ENCODE measurements at places on chromosomes 1 and 21.

DNA sequence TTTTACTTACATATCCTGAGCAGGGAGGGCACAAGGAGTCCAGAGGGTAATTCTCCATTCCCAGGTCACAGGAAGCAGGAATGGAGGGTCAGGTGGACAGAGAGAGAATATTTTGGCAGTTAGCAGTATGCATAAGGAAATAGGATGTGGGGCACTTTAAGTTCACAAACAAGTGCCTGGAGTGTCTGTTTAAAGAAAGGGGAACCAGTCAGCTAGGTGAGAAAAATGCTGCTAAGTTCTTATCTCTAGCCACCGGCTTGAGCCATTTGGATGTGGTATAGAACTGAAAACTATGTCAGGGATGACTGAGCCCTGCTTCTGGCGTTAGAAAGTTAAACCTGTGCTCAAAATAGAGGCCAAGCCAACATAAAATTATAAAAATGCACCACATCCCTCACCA, 739.7 kb upstream of the NCAM2 start:
- DNase-seq: no peak

GRCh38 chr1:183953031-183953430, 84.5 kb downstream of the COLGALT2 start:
- DNase-seq: no peak

GRCh38 chr1:213666113-213666512, 321.7 kb upstream of the PROX1 start:
- no peak for DNase-seq

DNA sequence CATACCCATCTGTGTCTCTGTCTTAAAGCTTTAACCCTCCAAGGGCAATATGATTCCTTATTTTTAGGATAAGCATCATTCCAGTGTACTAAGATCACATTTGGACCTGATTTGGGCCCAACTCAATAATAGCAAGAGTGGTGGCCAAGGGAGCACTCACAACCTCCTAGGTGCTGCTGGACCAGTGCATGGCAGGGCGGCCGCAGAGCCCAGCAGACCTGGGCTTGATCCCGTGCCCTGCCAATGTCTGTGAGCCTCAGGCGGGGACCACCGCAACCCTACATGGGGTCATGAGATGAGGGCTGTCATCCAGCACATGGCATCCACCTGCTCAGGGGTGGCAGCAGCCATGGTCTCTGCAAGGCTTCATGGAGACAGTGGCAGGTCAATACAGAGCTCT, 201.8 kb upstream of the TMEM51 start:
- no peak for DNase-seq

GRCh38 chr1:180560868-180561600, 2.3 kb downstream of the OVAAL start:
- DNase-seq: no peak

GRCh38 chr1:202578565-202578964, 131.7 kb downstream of the SYT2 start:
- DNase-seq: no peak

GRCh38 chr1:51899022-51899421, 20.5 kb upstream of the NRDC start:
- no peak for DNase-seq

- DNase-seq: no peak
Measured at GRCh38 chr1:71046891-71047634, 553 bp downstream of the PTGER3 start.

DNA sequence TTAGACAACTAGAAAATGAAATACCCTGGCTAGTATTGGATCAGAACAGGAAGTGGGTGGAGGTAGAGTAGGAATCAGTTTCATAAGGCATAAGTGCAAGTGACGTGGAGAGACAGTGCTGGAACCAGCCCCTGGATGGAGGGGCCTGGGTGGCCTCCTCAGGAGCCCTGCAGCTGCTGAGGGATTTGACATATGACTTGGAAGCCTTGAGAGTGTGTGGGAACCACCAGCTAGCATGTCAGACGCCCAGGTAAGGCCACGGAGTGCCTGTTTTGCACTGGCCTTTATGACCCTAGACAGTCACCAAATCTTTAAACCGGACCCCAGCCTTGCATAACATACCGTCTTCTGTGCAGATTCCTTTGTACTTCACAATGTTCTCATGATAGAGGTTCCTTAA, 94.4 kb downstream of the RAVER2 start:
- DNase-seq: no peak

GRCh38 chr1:245538671-245539070, 383.9 kb downstream of the KIF26B start:
- no peak for DNase-seq

GRCh38 chr1:199809311-199809710, 218.2 kb upstream of the NR5A2 start:
- no peak for DNase-seq

GRCh38 chr1:229536982-229537381, 21.5 kb downstream of the ABCB10 start:
- no peak for DNase-seq

- no peak for DNase-seq
Measured at GRCh38 chr21:42343963-42344510, 6.8 kb downstream of the TFF2 start.
